ENCODE measurements at places on chromosomes 6 and 20.

GRCh38 chr6:90214461-90214860 is 82.2 kb downstream of the BACH2 start:
- DNase-seq = no peak

DNA sequence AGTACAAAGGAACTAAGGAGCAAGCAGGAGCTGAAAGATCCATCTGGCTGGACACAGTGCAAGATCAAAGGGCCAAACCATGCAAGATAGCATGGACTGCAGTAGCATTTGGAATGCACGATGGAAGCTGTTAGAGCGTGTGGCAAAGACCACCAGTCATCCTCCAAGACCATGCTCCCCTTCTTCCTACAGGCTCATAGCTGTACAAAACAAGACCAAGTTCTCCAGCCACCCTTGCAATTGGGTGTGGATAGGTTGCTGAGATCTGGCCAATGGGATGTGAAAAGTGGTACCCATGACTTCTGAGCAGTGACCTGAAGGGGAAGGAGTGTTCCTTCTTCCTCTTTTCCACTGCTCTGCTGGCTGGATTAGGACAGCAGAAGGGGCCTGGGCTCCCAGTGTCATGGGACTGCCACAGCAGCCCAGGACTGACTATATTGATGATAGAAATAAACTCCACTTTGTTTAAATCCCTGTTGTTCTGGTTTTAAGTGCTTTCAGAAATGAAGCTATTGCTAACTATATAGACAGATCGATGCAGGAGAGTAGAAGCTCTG is 64.9 kb downstream of the SLC22A23 start:
- no peak for DNase-seq

- DNase-seq = no peak
Measured at GRCh38 chr6:167730441-167730840, 96.3 kb upstream of the AFDN start.

GRCh38 chr20:33038243-33038642 is 6.8 kb downstream of the BPIFB6 start:
- no peak for DNase-seq

GRCh38 chr6:938271-938905 is 245.4 kb upstream of the EXOC2 start:
- DNase-seq = no peak

DNA sequence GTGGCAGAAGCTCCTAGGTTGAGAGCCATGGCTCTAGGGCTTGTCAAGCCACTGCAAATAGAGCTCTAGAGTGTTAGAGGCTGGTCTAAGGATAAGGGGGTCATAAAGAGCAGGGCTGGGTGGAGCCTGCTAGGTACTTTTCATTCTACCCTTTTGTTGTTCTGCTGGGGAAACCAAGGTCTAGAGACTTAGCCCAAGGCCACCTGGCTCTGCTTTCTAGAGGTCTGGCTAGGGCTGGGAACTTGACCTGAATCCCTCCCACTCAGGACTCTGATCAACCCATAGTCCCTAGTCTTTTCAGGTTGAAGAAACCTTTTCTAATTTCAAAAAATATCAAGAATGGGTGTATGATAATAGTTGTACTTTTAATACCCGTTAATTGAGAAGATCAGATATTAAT is 13.7 kb downstream of the CHMP4B start:
- no peak for DNase-seq

DNA sequence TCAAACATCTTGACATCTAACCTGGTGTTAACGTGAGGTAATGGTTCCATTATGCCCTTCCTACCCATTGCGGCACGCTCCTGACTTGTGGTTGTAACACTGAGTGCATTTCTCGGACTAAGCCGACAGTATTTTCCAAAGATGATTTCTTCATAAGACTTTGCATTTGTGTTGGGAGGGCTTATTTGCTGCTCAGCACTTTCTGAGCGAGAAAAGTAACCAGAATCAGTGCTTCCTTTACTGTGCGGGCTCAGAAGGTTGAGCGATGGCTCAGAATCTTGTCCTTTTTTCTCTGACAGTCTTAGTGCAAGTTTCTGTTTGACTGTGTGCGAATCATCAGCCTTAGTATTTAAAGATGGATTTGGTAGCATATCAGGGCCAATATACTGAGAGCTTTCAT is 171.7 kb downstream of the HIVEP2 start:
- DNase-seq = no peak

DNA sequence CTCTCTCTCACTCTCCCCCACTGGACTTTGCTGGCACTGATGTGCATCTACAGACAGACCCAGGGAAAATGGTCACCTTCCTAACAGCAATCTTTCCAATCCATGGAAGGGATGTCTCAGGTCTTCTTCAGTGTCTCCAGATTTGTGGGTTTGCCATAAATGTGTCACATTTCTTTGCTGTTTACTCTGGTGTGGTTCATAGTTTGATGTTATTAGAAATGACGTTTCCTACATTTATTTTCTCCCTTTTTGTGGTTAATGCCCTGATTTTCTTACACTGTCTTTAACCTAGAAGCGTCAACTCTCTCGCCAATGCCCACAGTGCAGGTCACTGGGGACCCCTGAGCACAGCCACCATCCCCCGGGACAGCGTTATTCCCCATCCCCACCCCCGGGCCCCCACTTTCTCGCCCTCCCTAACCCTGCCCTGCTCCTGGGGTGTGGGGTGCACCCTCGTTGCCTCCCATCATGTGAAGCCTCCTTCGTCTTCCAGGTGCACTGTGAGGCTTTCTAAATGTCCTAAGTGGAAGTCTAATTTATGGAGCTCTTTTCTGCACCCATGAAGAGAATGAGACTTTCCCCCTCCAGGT is 86.5 kb downstream of the YTHDF1 start:
- no peak for DNase-seq

- no peak for DNase-seq
Measured at GRCh38 chr6:70563530-70563929, 3.2 kb upstream of the SDHAF4 start.

- no peak for DNase-seq
Measured at GRCh38 chr6:2730353-2731107, 20.2 kb downstream of the MYLK4 start.

Data from DMS 273 treated with DMSO at 0.1 percent for 48 hours (cell line).